ENCODE measurements at places on chromosomes 1 and 21.

GRCh38 chr1:20334103-20334502 is 43.4 kb downstream of the VWA5B1 start:
- DNase-seq: no peak

GRCh38 chr1:9410737-9411297 is 118.1 kb downstream of the SPSB1 start:
- DNase-seq: no peak

DNA sequence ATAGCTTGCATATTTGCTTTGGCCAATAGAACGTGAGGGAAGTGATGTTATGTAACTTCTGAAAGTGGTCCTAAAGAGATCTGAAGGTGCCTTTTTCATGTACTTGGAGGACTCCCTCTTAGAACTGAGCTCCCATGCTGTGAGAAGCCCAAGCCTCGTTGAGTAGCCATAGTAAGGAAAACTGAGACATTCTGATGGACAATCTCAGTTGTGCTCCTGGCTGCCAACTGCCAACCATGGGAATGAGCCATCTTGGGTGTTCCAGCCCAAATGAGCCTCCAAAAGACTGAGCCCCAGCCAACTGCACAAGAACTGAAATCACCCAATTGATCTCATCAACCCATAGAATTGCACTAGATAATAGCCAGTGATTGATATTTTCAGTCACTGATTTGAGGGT is 106.7 kb downstream of the MRPL39 start:
- no peak for DNase-seq

- DNase-seq: no peak
Observed at GRCh38 chr21:41928621-41929220, 25.1 kb downstream of the C2CD2 start.

DNA sequence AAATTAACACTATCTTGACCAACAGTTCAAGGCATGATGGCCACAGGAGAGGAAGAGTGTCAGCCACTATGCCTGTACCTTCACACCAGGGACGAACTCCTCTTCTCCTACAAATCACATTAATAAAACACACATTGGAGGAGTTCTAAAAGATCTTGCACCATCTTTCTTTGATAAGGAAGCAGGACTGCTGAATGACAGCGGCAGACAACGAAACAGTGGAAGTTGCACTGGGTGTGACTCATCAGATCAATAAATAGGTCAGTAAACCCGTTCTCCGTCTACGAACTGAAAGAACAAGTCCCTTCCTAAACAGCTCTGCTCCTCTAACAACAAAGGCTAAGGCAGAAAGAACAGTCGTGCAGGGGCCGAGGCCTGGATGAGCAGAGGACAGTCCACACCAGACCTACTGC is 23.1 kb downstream of the UBE2G2 start:
- DNase-seq: no peak

DNA sequence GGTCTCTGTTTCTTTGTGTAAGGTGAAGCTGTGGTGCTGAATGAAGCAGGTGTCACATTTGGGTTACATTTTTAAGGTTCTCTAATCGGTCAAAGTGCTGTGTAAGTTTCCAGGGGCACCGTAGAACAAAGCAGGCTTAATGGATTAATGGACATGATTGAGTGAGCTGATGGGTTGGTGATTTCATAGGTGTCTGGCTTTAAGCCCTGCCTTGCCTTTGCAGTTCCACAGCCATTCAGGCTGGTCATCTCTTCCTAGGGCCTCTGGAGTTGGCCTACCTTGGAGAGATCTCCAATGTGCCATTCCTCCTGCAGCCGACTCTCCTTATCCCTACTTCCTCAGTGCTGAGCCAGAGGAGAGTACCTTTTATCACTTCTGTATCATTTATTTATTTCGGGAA is 15.2 kb downstream of the GALNT2 start:
- no peak for DNase-seq

GRCh38 chr1:165896277-165896676 is 68.9 kb downstream of the UCK2 start:
- DNase-seq: no peak

- DNase-seq: no peak
Observed at GRCh38 chr1:47703981-47704596, 266.2 kb downstream of the FOXD2 start.

DNA sequence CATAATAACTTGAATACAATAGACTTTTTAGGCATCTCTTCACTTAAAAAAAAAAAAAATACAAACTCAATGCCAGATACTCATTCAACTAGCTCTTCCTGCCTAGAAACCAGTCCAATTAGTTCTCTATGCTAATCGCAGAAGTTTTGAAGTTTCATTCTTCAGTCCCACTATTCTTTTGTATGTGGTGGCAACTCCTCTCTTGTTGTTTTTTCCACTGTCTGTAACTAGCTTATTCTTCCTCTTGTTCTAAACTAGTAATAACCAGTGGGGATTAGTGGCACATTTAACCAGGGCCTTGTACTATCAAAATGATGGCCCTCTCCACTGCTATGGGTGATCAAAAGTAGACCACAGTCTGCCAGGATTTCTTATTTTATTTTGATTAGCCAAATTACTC is 52.5 kb downstream of the SELENOF start:
- DNase-seq: no peak

DNA sequence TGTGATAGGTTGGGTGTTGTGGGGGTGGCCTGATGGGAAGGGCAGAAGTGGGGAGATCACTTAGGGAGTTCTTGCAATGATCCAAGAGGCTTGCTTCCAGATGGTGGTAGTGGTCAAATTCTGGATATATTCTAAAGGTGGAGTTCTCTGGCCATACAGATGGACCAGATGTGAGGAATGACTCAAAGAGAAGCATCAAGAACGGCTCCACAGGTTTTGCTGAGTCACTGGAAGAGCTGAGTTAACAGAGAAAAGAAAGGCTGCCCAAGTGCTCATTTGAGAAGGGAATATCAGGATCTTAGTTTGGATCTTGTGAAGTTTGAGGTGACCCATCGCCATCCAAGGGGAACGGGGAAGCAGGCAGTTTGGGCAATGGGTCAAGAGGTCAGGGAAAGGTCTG is 192.9 kb upstream of the GALNT2 start:
- no peak for DNase-seq

- no peak for DNase-seq
Observed at GRCh38 chr1:82317671-82318070, 516.9 kb downstream of the ADGRL2 start.

- no peak for DNase-seq
Observed at GRCh38 chr1:68355614-68356013, 94.1 kb downstream of the RPE65 start.

DNA sequence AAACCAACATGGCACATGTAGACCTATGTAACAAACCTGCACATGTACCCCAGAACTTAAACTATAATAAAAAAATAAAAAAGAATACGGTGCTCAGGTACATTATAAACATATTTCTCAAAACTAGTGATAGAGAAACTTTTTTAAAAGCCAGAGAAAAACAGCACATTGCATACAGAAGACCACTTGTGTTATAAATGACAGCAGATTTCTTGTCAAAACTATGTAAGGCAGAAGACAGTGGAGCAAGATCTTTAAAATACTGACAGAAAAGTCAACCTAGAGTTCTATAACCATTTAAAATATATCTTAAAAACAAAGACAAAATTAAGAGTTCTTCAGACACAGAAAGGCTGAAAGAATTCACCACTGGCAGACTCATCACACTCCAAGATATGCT is 144.7 kb downstream of the NEGR1 start:
- DNase-seq: no peak

GRCh38 chr1:176789571-176790090 is 326.7 kb downstream of the PAPPA2 start:
- DNase-seq: no peak

GRCh38 chr1:94115900-94116436 is 5.0 kb downstream of the ABCA4 start:
- no peak for DNase-seq

DNA sequence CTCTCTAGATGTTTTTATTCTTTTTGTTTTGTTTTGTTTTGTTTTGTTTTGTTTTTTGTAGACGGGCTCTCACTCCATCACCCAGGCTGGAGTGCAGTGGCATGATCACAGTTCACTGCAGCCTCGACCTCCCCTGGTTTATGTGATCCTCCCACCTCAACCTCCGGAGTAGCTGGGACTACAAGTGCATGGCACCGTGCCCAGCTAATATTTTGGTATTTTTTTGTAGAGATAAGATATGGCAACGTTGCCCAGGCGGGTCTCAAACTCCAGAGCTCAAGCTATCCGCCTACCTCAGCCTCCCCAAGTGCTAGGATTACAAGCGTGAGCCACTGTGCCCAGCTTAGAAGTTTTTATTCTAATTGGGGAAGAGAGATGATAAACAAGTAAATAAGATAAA is 13.3 kb upstream of the TP53BP2 start:
- DNase-seq: no peak

GRCh38 chr1:203871114-203871880 is 9.9 kb downstream of the SNRPE start:
- no peak for DNase-seq

- DNase-seq: no peak
Observed at GRCh38 chr1:36446271-36446670, 4.0 kb downstream of the OSCP1 start.

- no peak for DNase-seq
Observed at GRCh38 chr1:13703128-13703513, 3.1 kb downstream of the PRDM2 start.

DNA sequence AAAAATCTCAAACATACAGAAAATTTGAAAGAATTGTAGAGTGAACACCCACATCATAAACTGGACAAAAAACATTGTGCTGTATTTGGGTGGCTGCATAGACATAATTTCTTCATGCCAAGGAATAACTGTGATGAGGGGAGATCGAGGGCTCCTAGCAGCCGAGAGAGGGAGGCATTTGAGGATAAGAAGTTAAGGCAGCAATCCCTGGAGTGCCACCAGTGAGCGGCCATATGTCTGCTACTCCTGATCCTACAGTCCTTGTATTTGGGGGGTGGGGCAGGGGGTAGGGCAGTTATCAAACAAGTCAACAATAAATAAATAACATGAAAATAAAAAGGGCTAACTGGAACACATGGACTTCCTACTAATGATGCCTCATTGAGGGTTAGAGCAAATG is 54.5 kb downstream of the ATP5PO start:
- DNase-seq: no peak

DNA sequence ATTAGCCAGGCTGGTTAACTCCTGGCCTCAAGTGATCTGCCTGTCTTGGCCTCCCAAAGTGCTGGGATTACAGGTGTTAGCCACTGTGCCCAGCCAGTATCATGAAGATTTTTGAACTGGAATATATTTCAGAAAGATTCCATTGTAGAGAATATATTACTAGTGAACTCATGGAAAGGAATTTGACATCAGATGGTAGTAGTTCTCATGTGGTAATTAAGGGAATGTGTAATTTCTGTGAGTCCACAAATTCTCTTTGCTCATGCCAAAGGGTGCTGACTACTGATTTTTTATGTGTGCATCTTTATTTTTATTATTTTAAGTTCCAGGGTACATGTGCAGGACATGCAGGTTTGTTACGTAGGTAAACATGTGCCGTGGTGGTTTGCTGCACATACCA is 10.4 kb downstream of the DTL start:
- DNase-seq: no peak

DNA sequence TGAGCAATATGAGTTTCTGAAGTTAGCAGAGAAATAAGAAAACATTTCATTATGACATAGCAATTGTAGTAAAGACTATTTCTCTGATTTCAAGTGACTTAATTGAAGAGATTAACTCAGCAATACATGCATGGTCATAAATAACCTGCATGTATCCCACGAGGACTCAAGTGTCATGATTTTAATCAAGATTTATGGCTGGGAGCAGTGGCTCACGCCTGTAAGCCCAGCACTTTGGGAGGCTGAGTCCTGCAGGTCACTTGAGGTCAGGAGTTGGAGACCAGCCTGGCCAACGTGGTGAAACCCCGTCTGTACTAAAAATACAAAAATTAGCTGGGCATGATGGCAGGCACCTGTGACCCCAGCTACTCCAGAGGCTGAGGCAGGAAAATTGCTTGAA is 311.9 kb upstream of the PLD5 start:
- DNase-seq: no peak

DNA sequence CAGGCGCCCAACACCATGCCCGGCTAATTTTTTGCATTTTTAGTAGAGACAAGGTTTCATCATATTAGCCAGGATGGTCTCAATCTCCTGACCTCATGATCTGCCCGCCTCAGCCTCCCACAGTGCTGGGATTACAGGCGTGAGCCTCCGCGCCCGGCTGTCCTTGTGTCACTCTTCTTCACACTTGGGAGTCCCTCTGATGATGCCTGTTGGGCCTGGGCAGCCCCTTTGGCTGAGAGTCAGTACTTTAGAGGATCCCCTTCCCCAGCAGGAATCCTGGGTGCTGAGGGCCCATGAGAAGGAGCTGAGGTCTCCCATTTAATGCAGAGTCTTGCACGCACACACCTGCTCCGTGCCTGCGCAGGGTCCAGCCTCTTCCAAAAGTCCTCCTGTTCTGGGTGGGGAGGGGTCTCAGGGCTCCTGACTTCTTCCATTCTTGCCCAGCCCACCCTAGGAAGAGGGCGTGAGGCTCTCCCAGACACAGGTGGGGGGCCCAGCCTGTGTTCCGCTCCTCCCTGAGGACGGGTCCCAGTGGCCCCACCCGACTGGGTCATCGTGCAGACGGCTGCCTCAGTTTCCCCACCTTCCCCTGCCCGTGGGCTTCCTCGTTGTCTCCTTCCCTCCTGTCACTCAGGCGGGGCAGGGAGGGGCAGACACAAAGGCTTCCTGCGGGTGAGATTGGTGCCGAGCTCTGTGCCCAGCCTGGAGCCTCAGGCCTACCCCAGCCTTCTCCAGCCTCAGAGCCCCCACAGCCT is 3.9 kb downstream of the TTLL10 start:
- no peak for DNase-seq

DNA sequence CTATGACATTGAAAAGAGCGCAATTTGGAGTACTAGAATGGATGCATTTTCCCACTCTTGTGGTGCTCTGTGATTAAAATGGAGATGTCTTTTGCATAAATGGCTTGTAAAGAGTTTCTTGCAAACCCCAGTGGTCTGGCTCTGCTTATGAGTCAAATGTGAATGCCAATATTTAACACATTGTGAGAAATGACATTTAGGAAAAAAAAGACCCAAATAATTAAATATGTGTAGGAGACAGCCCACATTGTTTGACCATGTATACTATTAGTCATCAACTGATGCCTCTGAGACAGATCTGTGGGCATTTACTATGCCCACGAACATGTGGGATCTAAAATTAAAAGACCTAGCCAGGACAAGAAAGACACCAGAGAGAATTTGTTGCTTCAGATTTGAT is 22.2 kb upstream of the RUNX1 start:
- no peak for DNase-seq

DNA sequence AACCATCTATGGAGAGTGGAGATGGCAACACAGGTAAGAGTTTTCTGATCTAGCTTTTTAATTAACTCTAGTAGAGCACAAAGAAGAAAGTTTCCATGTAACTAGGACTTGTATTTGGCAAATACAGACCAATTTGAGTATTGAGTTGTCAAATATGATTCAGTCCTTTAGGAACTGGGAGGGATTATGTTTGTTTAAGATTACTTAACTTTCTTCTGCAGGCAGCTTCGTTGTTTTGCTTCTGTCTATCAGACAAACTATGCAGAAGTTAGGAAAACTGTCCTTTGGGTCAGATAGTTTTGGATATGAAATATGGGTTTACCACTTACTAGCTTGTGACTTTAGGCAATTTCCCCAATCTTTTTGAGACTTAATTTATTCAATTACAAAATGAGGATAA is 111.8 kb downstream of the POU2F1 start:
- DNase-seq: no peak

GRCh38 chr1:98493469-98493868 is 168.1 kb upstream of the SNX7 start:
- no peak for DNase-seq

Data from activated naive CD4-positive, alpha-beta T cell treated with anti-CD3 and anti-CD28 coated beads, Interleukin-2, amount 50 U/mL, for 16 hours (primary cell).